ENCODE measurements at places on chromosomes 2 and 18.

- DNase-seq, result peak; percentile 45
These were observed 124.2 kb downstream of the UBE2E3 start for GRCh38 chr2:181104512-181105115.

- no peak for DNase-seq
These were observed 73.2 kb upstream of the NRP2 start for GRCh38 chr2:205609113-205609512.

- no peak for DNase-seq
These were observed 40.9 kb upstream of the KCNG2 start for GRCh38 chr18:79756826-79757225.

GRCh38 chr2:30037016-30037415 lies 109.8 kb upstream of the YPEL5 start:
- DNase-seq, result no peak

GRCh38 chr2:47531378-47532042 lies 128.6 kb downstream of the MSH2 start:
- DNase-seq, result no peak

GRCh38 chr2:179842498-179843153 lies 18.8 kb downstream of the ZNF385B start:
- no peak for DNase-seq

- DNase-seq, result no peak
These were observed 11.0 kb upstream of the CAVIN2 start for GRCh38 chr2:191857886-191858285.

GRCh38 chr2:240957656-240958365 lies 40.6 kb upstream of the SNED1 start:
- no peak for DNase-seq

DNA sequence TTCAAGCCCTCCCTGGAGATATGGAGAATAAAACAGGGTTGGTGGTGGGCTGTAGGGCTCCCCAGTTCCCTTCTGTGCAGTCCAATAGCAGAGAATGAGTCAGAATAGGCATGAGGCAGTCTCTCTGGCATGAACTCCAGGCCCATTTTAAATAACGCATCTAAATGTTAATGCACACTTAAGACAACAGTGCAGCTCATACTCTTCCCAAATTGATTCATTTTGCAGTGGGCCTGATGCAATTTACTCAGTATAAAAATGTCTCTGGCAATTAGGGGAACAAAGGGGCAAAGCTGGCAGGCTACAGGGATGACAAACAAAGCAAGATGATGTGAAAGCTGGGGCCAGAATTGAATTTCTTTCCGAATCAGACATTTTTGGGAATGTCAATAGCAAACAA lies 402.8 kb downstream of the CLIP4 start:
- DNase-seq, result no peak

DNA sequence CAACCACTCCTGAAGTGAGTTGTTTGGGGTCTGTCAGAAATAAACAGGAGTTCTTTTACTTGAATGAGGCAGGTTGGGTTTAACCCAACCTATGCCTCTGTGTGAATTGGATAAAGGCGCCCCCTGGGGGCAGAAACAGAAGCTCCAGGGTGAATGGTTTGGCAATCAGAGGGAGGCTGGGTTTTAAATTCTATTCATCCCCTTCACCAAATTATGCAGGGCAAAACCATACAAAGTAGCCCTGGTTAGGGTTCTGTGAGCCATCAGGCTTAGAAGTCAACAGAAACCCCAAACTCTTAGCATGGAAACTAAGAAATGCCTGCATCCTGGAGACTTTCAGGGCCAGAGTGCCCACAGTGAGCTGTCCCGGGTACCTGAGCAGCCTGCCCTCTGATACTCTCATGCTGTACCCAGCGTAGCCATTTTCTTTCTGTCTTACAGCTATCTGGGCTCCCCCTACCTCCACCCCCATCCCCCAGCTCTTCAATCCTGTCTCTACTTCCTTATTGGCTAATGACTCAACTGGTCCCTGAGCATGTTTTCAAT lies 241.5 kb downstream of the ICOS start:
- DNase-seq, result peak; percentile 77

- no peak for DNase-seq
These were observed 28.7 kb downstream of the MTERF4 start for GRCh38 chr2:241073166-241074064.

DNA sequence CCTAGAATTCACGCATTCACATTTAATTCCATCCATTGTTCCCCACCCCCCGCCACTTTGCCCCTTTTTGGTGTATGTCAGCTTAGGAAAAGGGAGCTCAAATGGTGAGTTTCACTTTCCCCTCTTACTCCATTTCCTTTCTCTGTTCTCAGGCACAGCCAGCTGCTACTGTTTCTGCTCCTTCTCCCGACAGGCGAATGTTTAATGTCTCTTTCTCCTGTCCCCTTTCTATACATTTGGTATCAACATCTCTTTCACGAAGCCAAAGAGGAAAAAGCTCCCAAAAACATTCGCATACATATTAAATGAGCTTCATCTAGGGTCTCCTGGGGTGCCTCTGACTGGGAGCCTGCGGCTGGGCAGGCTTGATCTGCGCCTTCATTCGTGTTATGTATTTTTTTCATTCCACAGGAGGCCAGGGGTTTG lies 124.2 kb upstream of the SATB2 start:
- no peak for DNase-seq

DNA sequence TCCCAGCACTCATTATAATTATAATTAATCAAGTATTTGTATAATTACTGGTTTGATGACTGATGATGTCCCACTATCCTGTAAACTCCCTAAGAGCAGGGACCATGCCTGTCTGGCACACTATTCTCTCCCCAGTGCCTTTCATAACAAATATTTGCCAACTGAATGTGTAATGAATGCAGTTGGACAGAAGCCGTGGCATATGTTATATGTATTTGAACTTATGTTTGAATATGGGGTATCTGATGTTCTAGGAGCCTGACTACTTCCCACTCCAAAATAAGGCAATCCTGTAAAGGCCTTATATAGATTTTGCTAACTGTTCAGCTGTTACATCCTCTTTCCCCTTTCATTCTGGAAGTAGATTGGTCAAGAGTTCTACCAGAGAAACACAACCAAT lies 19.7 kb downstream of the OSBPL6 start:
- no peak for DNase-seq

GRCh38 chr2:61493523-61493942 lies 22.6 kb upstream of the USP34 start:
- no peak for DNase-seq

DNA sequence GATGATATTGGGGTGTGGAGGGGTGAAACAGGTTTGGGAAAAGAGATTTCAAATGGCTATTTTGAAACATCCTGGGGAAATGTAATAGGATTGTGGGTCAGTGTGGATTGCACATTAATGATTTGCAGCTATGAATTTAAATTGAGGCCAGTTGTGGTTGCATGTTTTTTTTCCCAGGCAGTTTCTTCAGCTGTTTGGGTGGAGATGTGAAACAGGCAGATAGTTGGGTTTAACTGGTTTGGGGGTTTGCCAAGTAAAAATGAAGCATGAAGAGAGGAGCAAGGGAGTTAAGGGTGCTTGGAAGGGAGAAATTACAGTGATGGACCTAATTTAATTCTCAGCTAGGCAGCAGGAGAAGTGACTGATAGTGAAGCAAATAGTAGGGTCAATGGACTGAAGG lies 16.8 kb downstream of the GPD2 start:
- DNase-seq, result no peak

DNA sequence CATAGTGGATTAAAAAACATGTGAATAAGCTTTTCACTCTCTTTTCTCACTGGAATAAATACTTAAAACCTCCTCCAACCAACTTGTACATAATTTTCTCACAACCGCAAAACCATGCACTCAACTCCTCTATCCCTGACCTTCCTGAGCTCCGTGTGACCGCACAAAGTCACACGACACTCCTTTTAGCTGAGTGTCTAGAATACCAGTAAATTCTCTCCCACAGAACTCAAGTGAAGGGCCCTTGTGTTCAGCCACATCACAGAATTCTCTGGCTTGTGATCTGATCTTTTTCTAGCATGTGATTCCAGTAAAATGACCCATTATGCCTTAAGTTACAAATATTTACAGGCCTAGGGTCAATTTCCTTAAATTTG lies 91.2 kb upstream of the ARL4C start:
- DNase-seq, result no peak

- DNase-seq, result no peak
These were observed 42.0 kb upstream of the EDAR start for GRCh38 chr2:109030870-109031475.

DNA sequence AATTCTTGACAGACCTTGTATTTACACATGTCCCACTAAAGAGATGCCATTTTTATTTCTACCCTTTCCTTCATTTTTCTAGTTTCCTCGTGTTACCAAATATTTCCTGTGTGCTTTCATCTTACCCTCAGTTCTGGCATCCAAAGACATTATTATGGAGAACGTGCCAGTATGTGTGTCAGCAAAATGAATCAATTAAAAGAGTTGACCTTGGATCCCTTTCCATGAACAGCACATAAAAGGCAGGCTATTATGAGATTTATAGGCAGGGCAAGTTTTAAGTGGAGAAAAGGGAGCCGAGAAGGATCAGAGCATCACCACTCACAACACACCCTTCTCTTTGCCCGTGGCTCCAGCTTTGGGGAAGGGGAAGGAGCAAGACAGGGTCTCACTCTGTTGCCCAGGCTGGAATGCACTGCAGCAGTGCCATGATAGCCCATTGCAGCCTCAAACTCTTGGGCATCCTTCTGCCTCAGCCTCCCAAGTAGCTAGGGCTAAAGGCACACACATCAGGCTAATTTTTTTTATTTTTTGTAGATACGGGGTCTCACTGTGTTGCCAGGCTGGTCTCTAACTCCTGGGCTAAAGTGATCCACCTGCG lies 149.9 kb downstream of the GFPT1 start:
- no peak for DNase-seq

- DNase-seq, result no peak
These were observed 686.7 kb downstream of the TMEM182 start for GRCh38 chr2:103448495-103448894.

DNA sequence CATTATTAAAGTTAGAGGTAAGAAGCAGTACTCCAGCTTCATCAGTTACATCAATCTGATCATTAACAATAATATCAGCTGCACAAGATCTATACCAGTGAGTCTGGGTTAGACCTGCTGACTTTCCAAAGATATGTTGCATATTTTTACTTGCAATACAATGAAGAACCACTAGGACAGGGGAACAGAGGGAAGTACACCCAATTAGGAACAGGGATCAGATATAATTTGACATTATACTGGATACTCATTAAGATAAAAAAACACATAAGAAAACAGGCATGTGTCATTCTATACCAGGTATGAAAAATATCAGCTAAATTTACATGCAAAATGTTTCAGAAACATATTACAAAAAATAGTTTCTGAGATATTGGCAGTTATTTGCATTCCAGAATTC lies 995.1 kb upstream of the DDX18 start:
- no peak for DNase-seq

- DNase-seq, result no peak
These were observed 42.1 kb downstream of the MTCL1 start for GRCh38 chr18:8747440-8747937.

DNA sequence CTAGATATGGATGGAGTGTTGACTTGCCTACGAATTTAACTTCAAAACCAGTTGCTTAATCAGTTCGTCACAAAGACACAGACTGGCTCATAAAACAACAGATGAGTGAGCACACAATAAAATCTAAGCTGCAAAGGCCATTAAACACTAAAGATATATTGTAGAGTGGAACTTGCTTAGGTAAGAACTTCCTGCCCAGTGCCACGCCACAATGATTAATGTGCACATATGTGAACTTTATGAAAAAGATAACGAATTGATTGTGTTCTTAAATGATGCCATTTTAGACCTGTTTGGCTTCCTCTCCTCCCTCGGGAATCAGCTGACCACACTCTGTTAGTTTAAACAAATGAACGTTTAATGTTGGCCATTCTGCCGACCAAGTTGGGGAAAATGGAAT lies 2031.3 kb upstream of the CELF4 start:
- DNase-seq, result no peak

DNA sequence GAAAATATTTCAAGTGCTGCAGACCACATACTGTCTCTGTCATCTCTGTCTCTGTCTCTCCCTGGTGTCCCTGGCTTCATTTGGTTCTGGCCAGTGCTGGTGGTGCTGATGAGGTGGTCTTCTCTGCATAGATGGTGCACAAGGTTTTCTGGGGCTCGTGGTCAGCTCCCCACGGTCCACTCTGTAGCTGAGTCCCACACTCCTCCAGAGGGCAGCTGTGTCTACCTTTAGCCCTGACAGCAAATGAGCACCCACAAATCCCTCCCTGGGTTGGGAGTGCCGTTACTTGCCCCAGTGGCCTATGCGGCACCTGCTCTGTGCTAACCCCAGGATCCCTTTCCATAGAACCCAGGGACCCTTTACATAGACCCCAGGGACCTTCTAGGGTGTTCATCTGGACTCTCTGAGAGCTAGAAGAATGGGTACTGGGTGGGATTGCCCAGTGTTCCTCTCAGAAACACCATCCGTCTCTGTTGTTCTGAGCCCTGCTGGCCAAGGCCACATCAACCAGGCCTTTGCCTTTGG lies 129.3 kb downstream of the CAPN13 start:
- DNase-seq, result no peak

DNA sequence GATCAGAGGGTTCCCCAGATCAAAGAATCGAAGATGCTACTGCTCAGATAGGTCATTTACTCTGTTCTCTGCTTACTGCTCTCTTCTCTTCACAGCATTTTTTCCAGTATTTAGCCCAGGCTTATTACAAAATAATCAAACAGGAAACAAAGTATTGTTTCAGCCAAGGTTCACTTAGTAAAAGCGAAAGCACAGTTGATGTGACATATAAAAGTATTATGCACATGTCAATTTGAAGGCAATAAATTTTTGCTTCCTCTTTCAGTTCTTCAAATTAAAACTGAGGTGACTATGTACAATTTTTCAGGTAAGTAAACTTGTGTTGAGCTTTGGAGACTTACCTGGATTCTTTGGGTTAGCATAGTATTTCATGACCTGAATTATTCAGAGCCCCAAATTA lies 262.8 kb upstream of the CHST9 start:
- DNase-seq, result no peak

DNA sequence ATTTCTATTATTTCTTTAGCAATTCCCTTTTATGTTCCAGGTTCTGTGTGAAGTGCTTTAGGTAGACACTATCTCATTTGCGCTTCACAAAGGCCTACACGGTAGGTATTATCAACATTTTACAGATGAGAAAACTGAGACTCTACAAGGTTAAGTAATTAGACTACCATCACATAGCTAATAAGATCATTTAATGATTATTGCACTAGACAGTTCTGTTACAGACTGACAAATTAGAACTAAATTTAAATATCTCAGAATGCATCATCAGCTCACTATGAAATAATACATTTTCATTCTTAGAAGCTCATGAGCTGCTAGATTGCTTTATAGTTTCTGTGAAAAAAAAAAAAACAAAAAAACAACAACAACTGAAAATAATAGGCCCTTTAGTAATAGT lies 37.9 kb downstream of the DARS1 start:
- no peak for DNase-seq

GRCh38 chr2:197805715-197806633 lies 1.6 kb downstream of the PLCL1 start:
- DNase-seq, result no peak

- DNase-seq, result no peak
These were observed 26.8 kb downstream of the MBOAT2 start for GRCh38 chr2:8976442-8977259.

GRCh38 chr2:42876326-42876751 lies 84.0 kb upstream of the HAAO start:
- no peak for DNase-seq

GRCh38 chr2:62352031-62352430 lies 154.0 kb downstream of the TMEM17 start:
- DNase-seq, result no peak
